ENCODE measurements at places on chromosomes 6 and 20. TPM values are rescaled to one million over a fixed set of nuclear protein-coding genes. Genes with fewer than 3 reads are reported as not detected.

Gene MYBL2
- 19.4 TPM for polyA plus RNA-seq

DNA sequence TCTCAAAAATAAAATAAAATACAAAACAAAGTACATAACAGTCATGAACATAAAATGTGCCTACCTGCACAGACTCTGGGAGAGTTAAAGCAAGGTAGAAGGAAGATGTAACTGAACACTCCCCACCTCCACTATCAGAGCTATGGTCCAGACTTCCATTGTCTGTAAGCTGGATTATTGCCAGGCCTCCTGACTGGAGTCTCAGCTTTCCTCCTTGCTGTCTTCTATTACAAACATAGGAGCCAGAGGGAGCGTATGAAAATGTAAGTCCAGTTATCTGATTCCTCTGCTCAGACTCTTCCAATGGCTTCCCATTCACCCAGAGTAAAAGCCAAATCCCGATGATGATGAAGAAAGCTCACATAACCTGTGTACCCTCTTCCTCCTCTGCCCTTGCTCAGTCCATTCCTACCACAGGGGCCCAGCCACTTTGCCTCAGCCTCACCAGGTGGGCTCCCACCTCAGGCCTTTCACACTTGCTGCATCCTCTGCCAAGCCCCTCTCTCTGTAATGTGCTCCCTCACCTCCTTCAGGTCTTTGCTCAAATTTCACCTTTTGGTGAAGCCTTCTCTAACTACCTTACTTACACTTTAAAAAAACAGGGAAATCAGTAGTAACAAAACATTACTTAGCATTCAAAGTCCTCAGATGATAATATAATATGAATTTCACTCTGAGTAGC lies 194.1 kb downstream of the RIMS1 start:
- no peak for DNase-seq

GRCh38 chr20:62339647-62340062 lies 27.5 kb downstream of the LAMA5 start:
- no peak for DNase-seq

DNA sequence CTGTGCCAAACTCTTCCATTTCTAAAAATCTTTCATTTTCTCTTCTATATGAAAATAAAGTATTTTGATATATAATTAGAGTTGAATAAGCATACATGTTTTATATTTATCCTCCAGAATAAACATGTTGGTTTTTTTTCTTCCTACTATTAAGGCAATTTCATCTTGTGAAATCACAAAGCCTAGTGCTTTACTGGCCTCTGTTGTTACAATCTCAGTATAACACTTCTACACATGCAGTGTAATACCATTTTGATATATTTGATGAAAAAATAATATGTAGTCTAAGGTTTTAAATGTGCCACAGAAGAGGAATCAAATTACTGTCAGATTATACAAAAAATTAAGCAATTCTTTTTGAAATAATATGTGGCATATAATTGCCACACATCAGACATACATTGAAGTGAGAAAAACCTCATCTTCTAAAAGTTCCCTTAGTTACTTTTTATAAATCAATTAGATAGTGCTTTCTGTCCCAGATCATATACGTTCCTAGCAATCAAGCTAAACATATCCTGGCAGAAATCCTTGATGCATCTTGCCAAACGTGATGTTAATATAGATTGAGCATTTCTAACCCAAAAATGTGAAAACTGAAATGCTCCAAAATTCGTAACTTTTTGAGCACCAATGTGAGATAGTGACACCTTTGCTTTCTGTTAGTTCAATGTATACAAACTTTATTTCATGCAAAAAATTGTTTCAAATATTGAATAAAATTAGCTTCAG lies 225.1 kb upstream of the MANEA start:
- no peak for DNase-seq

- no peak for DNase-seq
Measured at GRCh38 chr20:42565235-42565995, 624.3 kb downstream of the PTPRT start.

- no peak for DNase-seq
Measured at GRCh38 chr6:53962646-53963045, 148.6 kb upstream of the MLIP start.

DNA sequence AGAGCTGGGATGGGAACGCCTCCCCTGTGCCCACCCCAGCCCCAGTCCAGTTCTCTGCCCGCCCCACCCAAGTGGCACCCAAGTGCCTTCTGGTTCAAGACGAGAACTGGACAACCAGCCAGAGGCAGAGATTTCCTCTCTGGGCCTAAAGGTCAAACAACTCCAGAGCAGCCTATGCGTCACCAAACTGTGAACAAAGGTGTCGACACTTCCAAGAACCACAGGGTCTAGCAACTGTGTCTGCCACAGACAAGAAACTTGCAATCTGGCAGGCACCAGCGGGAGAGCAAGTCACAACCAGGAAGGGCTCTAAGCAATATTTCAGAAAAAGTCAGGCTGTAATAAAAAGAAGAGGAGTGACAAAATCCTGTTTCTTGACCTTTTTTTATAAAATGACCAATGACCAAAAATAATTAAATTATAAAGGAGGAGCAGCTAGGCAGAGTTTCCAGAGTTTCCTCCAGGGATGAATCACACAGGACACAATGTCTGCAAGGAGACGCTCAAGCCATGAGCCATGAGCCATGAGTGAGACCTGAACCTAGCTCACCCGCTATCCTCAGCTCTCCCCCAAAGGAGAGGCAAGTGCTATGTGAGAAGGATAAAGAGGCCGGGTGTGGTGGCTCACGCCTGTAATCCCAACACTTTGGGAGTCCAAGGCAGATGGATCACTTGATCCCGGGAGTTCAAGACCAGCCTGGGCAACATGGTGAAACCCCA lies 11.1 kb downstream of the EDEM2 start:
- no peak for DNase-seq

GRCh38 chr6:143969077-143969476 lies 39.0 kb downstream of the PLAGL1 start:
- no peak for DNase-seq

Gene MOXD1
- 9.0 TPM for polyA plus RNA-seq

Gene PLCG1
- polyA plus RNA-seq, result 52.8 TPM

DNA sequence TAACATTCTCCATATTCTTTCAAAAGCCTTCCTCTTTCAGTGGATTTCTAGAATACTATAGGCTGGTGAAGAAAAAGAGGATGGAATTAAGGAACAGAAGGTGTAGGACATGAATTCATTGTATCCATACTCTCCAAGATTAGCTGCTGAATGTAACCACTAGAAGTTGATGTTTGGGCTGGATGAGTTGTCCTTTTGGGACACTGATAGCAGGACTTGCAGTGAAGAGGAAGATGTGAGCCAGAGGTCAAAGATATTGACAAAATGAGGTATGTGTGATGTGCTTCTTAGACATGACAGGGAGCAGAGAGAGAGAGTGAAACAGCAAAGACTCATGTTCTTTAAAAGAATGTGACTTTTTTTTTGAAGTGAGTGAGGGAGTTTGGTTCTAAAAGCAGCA lies 134.3 kb upstream of the MAN1A1 start:
- DNase-seq, result no peak

Gene WFDC12
- not detected for polyA plus RNA-seq

- peak; percentile 71 for DNase-seq
Measured at GRCh38 chr20:32830437-32830836, 10.7 kb downstream of the MAPRE1 start.

Gene CRISP3
- polyA plus RNA-seq, result not detected

DNA sequence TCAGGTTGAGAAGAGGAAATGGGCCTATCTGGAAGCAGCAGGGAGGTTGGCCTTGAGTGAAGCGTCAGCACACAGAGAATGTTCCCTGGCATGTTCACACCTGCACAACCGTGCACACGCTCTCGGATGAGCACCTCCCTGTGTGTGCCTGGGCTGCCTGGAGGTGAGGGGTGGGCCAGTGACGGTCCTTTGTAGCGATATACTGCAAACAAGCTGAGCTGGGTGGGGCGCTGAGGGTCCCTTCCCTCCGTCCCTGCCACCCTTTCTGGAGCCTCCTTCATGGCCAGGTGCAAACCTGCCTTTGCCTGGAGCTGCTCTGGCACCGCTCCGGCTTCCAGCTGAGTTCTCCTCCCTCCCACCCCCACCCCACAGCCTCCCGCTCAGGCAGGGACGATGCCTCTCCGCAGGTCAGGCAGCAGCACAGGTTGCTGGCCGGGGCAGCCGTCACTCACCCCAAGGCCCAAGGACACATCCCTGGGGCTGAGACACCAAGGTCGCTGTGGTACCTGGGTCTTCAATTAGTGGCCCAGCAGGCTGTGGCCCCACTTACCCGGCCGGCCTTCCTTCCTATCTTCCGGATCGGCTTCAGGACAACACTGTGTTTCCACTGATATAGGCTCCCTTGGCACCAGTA lies 111.6 kb downstream of the ERMARD start:
- DNase-seq, result no peak

Gene EYS
- polyA plus RNA-seq, result 0.68 TPM

Gene SALL4
- polyA plus RNA-seq, result 8.5 TPM

DNA sequence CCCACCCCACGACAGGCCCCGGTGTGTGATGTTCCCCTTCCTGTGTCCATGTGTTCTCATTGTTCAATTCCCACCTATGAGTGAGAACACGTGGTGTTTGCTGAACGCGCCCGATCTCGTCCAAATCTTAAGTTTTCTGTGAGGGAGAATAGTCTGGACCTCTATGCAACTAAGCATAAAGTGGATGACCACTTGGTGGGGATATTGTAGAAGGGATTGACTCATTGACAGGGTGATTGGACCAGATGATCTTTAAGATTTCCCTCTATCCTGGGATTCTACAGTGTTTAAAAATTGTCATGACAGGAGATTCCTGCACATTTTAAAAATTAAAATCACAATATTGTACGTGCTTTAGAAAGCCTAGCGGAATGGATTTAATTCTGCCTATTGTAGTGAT lies 141.3 kb downstream of the TRMT11 start:
- no peak for DNase-seq

DNA sequence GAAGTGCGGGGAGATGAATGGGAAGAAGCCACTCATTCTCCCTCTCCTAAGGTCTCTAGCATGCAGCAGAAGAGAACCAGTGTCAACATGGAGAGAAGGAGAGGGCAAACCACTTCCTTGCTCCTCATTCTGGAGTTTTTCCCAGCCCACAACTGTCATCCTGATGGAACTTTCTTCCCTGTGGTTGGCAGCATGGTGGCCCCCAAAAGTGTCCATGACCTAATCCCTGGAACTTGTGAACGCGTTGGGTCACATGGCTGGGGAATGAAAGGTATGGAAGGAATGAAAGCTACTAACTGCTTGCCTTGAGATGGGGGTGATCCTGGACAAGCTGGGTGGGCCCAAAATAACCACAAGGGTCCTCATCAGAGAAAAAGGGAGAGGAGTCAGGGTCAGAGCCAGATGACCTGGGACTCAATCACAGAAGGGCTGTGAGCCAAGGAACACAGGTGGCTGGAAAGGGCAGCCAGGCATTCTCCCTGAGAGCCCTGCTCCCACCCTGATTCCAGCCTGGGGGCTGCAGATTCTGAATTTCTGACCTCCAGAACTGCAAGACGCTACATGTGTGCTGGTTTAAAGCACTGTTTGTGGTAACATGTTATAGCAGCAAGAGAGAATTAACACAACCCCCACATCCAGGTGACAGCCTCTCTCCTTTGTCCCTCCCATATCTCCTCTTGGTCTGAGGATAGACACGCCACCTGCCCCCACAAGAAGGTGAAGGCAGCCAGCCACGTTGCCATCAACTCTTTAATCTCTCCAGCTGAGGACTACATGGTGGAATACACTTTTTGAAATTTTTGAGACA lies 63.2 kb downstream of the PYGB start:
- DNase-seq, result no peak

DNA sequence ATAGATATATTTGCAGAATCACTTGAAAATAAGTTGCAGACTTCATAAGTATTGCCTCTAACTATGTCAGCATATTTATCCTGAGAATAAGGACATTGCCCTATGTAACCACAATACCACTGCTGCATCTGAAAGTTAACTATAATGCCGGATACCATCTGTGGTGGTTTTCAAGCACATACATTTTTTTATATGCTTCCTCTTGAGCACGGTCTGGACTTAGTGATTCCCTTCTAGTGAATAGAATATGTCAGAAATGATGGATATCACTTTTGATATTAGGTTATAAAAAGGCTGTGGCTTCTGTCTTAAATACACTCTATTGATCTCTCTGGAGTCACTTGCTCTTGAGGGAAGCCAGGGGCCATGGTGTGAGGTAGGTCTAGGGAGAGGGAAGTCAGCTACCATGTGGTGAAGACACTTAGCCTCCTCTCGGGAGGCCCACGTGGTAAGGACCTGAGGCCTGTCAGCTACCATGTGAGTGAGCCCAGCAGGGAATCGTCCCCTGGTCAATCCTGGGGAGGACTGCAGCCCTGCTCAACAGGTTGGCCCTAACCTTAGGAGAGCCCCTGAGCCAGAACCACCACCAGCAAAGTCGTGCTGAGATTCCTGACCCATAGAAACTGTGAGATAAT lies 57.5 kb downstream of the CCDC170 start:
- DNase-seq, result no peak

Gene ENPP3
- polyA plus RNA-seq, result not detected

- no peak for DNase-seq
Measured at GRCh38 chr6:43900916-43901732, 131.1 kb downstream of the VEGFA start.

GRCh38 chr6:83862776-83863471 lies 3.4 kb downstream of the CYB5R4 start:
- DNase-seq, result no peak

Gene C20orf144
- polyA plus RNA-seq, result 0.46 TPM

GRCh38 chr20:23231561-23232218 lies 118.9 kb upstream of the NXT1 start:
- DNase-seq, result no peak

- DNase-seq, result no peak
Measured at GRCh38 chr6:117007659-117008058, 130.6 kb downstream of the RFX6 start.

DNA sequence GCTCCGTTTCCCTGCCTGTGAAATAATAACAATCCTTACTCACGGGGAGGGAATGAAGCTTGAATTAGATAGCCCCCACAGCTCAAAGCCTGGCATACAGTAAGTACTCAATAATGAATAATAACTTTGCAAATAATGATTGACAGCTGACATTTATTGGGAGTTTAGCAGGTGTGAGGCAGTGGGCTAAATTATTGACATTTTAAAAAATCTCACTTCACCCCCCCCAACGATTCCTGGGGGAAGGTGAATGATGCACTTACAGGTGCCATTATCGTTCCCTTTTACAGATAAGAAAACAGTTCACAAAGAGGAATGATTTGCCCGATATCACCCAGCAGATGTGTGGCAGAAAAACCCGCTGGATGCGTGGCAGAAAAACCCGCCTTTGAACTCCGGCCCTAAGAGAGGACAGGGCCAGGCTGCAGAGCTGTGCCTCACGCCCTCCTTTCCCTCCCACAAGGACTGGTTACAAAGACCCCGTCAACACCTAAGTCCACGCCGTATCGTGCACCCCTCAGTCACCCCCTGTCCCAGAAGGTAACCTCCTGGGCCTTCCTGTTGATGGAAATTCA lies 114.2 kb upstream of the PTPN1 start:
- DNase-seq, result no peak

DNA sequence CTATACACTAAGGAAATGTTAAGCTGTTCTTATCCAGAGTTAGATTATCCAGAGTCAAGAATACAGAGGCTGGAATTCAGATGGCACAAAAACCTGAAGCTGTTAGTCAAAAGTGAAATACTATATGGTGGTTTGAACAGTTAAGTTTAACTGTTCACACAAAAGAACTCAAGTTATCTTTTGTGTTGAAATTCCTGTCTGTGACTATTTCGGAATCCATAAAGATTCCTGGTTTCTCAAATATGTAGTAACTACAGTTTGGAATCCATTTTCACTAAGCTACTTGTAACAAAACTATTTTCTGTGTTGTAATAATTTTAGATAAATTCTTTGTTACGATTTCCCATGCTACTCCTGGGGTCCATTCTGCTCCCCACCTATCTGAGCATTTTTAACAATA lies 24.5 kb downstream of the FIG4 start:
- no peak for DNase-seq

Gene LAMA2
- polyA plus RNA-seq, result 12.3 TPM

Gene ZSCAN26
- polyA plus RNA-seq, result 7.6 TPM

Data from hepatocyte (in vitro differentiated cells).